ENCODE measurements at places on chromosomes 11 and 22. TPM values are rescaled to one million over a fixed set of nuclear protein-coding genes. Genes with fewer than 3 reads are reported as not detected.

DNA sequence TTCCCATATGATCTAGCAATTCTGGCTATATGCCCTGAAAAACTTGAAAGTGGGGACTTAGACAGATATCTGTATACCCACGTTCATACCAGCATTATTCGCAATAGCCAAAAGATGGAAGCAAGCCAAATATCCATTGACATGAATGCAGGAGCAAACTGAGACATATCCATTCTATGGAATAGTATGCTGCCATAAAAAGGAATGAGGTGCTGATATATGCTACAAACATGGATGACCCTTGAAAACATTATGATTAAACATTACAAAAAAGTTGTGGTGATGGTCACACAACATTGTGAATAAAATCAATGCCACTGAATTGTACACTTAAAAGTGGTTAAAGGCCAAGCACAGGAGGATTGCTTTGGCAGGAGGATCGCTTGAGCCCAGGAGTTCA, 25.5 kb downstream of the MFNG start:
- no peak for DNase-seq

- DNase-seq = no peak
Measured at GRCh38 chr11:93410441-93410840, 79.9 kb downstream of the DEUP1 start.

- no peak for DNase-seq
Measured at GRCh38 chr11:63764679-63765647, 3.6 kb downstream of the ZFTA start.

GRCh38 chr11:68406324-68407313, 53.9 kb upstream of the PPP6R3 start:
- no peak for DNase-seq

DNA sequence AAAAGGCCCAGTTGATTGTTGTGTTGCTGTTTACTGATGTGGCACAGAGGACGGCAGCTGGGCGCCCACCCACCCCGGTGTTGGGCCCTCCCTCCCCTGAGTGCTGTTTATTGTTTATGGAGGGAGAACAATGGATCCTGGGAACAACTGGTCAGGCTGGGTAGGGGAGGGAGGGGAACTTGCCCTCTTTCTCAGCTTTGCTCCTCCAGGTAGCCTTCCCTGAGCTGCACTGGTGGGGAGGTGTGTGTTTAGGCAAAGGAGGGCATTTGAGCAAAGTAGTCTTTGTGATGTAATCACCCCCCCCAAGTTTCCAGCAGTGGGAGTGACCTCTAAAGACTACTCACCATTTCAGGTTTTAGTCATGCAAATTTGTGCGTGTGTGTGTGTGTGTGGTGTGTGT, 1035.3 kb downstream of the NTM start:
- no peak for DNase-seq

DNA sequence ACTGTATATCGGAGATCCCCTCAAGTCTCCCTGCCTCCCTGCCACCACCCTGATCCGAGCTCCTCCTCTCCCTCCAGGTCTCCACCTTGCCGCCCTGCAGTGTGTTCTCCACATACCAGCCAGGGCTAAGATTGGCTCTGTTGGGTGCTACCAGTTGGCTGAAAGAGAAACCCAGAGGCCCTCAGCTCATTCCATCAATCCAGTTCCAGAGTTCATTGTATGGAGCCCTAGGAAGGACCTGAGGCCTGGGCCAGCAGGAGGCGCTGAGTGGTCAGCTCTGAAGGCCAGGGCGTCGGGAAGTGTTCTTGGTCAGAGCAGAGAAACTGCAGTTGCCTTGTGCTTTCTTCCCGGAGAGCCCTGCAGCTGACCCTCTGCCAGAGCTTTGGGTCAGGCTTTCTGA, 2.2 kb upstream of the TOP3B start:
- no peak for DNase-seq

GRCh38 chr11:44110231-44110679, 14.8 kb downstream of the EXT2 start:
- peak; percentile 65 for DNase-seq

DNA sequence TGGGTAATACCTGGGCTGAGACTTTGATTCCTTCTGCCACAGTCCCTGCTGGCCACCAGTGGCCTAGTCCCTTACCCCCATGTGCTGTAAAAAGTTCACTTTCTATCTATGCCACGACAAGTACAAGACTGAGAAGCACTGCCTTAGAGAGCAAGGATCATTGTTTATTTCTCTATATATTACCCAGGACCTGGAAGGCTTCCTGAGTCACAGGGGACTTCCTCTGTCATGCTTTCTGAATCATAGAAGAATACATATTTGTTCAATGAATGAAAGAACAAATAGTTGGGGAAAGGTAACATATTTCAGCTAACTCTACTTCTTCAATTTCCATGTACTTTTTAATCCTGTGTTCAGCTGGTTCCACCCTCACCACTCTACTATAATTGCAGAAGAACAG, 5.5 kb upstream of the SYT9 start:
- DNase-seq = no peak

Gene ACTN3
- not detected for total RNA-seq

Gene COPB1
- 92.1 TPM for total RNA-seq

Gene OPCML
- total RNA-seq = not detected

Gene INS
- not detected for total RNA-seq

Data from Calu3 (cell line).